Fibroblast of skin of left quadriceps (primary cell): ENCODE measurements at places on chromosomes 7 and 10.

GRCh38 chr7:105277341-105277740 is 111.4 kb downstream of the SRPK2 start:
- no peak for DNase-seq

DNA sequence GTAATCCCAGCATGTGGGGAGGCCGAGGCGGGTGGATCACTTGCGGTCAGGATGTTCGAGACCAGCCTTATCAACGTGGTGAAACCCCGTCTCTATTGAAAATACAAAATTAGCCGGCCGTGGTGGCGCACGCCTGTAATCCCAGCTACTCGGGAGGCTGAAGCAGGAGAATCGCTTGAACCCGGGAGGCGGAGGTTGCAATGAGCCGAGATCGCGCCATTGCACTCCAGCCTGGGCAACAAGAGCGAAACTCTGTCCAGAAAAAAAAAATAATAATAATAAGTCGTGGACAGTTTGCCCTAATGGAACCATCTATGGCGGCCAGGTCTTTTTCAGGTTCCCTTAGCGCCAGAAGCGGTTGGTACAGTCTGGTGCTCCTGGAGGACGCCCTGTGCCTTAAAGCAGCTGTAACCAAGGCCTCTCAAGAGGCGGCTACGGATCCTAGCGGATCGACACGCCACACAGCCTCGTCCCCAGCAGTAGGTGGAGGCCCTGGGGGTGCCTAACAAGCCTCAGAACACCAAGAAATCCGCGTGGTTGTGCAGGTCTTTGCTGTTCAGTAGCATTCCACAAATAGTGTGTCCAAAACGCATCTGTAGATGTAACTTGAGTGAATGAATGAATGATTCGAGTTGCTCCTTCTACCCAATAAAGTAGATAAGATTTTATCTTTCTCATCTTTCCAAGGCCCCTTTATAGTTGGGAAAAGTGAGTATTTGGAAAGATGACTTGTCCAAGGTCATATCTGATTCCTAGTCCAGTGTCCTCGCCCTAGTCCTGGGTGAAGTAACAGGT is 982 bp downstream of the PGAM1 start:
- no peak for DNase-seq

DNA sequence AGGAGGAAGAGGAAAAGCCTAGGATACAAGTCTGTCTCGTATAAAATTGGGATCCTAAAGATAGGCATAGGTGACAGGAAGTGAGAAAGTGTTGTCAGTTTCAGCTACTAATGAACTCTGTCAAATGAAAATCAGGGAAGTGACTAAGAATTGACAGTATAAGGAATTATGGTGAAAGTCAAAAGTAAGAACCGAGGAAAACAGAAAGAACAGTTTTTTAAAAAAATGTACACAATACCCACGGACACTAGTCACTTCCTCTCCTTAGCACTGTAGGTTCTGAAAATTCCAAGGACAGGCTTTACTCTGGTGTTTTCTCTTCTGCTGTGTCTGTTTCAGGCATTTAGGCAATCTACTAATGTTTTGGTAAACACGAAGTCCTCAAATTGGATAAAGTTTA is 42.3 kb downstream of the ATAD1 start:
- no peak for DNase-seq

DNA sequence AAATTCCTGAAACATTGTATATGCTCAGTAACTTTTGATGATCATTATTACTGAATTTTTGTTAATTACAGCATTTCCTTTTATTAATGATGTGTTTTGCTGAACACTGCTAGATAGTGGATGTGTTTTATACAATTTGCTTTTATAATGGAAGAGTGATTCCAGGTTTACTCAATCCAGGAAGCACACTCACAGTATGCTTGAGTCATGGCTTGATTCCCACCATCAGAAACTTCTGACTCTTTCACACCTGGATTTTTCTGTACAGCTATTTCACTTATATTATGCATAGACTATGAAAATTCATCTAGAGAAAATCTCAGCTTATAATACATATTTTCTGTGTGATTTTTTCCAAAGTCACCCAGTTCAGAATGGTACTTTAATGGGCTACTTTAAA is 1040.9 kb downstream of the GRM8 start:
- DNase-seq = no peak

- no peak for DNase-seq
Measured at GRCh38 chr7:108012499-108013430, 9.8 kb upstream of the LAMB1 start.

DNA sequence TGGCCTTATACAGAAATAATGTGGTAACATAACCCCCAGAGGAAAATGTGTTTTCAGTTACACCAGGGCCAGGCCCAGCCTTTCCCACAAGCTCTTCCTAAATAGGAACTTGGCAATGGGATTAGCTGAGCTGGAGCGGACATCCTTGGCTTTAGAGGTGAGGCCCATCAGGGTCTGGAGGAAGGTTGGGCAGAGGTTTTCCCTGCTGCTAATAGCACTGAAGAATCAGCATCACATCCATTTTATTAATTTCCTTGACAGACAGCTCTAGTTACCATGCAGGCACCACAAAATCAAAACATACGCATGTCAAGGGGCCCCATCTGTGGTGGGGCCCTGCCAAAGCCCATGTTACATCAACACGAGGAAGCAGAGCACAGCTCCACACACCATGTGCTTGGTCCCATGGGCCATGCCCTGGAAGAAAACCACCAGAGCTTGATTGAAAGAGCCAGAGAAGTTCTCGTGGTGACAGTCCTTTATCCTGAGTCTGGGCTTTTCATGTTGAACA is 566.6 kb downstream of the KCNMA1 start:
- no peak for DNase-seq

DNA sequence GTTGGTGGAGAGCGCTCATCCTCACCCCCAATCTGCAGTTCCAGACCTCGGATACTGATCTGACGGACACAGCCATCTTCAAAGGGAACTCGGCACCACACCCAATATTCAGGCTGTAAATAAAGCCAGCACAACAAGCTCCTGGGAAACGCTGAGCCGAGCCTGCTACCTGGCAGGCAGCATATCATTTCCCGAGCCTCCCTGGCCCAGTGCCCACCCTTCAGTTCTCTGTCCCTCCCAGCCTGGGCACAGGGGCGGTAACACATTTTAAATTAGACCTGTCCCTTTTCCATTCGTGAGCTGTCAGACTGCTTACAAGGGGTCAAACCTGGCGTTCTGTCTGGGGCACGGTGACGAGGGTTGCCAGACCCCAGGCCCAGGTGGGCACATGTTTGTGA is 250.5 kb downstream of the ARHGAP12 start:
- DNase-seq = no peak

GRCh38 chr7:41007351-41007751 is 695.5 kb downstream of the INHBA start:
- DNase-seq = peak; percentile 20

- no peak for DNase-seq
Measured at GRCh38 chr7:19051767-19052375, 65.6 kb downstream of the TWIST1 start.

- no peak for DNase-seq
Measured at GRCh38 chr10:29249018-29249417, 39.9 kb upstream of the LYZL1 start.

GRCh38 chr7:33334349-33334748 is 205.0 kb downstream of the BBS9 start:
- DNase-seq = peak; percentile 2

DNA sequence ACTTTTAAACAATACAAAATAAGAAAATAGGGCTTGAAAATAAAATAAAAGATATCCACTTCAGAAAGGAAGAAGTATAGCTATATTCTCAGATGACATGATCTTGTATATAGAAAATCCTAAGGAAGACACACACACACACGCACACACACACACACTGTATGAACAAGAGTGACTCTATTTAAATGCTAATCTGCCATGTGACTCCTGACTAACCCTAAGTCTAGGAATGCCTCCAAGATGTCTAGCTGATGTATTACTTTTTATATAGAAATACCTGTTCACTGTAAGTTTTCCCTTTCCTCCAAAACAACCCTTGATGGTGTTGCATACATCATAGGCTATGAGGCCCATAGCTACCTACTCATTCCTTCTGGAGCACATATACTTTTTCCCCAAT is 173.1 kb upstream of the LRRTM3 start:
- no peak for DNase-seq

- DNase-seq = no peak
Measured at GRCh38 chr10:97823734-97824133, 25.9 kb upstream of the GOLGA7B start.

- no peak for DNase-seq
Measured at GRCh38 chr10:30894221-30894620, 137.4 kb downstream of the ZNF438 start.

GRCh38 chr10:110813743-110814472 is 57.8 kb upstream of the PDCD4 start:
- DNase-seq = no peak

- no peak for DNase-seq
Measured at GRCh38 chr7:74489997-74490945, 36.6 kb downstream of the GTF2IRD1 start.

GRCh38 chr10:20288060-20288459 is 471.8 kb downstream of the PLXDC2 start:
- DNase-seq = no peak

GRCh38 chr7:94426980-94427875 is 32.5 kb downstream of the COL1A2 start:
- no peak for DNase-seq

- no peak for DNase-seq
Measured at GRCh38 chr7:137882806-137883205, 36.0 kb upstream of the DGKI start.

DNA sequence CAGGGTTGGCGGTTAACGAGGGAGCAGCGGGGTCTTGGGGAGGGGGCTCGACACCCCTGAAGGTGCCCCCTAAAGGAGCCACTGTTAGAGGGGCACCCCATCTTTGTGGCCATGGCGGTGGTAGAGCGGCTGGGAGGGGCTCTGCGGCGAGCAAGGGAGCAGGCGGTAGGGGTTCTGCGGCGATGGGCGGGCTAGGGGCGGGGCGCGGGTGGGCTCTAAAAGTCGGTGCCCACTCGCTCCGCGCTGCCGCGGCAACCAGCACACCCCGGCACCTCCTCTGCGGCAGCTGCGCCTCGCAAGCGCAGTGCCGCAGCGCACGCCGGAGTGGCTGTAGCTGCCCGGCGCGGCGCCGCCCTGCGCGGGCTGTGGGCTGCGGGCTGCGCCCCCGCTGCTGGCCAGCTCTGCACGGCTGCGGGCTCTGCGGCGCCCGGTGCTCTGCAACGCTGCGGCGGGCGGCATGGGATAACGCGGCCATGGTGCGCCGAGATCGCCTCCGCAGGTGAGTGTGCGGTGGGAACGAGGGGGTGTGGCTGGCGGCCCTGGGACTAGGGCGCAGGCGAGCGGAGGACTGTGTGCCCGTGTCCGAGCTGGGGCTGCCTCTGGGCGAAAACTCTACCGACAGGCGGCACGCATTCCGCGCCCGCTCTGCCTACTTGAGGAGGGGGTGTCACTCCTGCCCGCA is at the start of gene MEST:
MEST (plus strand) TSS at position 245 of the 682 bp plus-strand sequence; CDS start at position 474, 229 bp downstream.
- DNase-seq = peak; percentile 22

DNA sequence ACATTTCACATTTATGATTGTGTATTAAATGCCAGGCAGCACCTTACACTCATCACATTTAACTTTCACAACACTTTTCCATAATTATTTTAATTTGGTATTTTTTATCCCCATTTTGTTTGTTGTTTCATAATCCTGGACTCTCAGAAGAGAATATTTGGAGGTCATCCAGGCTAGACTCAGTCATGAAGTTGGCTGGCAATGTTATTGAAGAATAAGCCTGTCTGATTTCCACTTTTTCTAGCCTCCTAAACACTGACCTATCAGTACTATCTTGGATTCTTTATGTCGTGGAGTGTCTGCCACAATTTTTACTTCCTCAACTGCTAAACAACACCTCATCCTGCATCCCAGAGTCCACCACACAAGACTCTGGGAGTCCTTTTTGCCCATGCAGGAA is 372.3 kb upstream of the NRP1 start:
- no peak for DNase-seq

DNA sequence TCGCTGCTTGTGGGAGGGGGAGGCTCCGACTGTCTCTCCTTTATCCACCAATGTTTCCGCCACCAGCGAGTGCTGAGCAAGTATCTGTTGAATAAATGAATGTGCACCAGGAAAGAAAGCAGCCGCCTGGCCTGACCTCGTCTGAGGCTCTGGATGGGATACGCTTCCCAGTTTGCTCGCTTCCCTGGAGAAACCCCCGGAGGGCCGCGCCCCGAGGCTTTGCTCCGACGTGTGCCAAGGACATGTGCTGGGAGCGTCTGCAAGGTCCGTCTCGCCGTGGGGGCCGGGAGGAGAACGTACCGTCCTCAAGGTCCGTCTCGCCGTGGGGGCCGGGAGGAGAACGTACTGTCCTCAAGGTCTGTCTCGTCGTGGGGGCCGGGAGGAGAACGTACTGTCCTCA is 536.4 kb downstream of the DNAJB6 start:
- DNase-seq = no peak

- no peak for DNase-seq
Measured at GRCh38 chr7:477626-478220, 41.9 kb downstream of the PDGFA start.

DNA sequence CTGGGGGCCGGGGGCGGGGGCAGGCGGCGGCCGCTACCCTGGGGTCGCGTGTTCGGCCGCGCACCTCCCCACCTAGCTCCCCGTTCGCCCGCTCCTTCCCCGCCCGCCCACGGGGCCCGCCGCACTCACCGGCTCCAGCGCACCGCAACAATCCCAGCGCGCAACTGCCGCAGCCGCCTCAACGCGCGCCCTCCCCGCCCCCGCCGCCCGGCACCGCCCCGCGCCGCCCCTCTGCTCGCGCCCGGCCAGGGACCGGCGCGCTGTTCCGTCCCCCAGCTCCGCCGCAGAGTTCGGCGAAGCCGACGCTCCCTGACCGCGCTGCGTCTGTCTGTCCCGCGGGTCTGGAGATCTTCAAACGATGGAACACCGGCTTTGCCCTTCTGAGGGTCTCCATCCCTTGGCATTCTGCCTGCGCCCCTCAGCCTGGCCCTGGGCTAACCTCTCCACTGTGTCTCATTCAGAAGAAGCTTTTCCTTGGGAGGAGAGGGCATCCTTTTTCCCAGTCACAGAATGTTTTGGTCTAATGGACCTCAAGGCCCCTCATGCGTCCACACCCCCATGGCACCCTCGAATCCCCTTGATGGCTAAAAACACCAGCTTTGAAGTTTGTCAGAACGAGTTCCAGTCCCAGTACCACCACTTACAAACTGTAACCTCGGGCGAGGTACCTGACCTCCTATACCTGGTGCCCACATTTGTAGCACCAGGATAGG is at the start of gene NT5C2:
NT5C2 (minus strand) TSS at position 166 of the 713 bp plus-strand sequence. CDS start 18,314 bp downstream, outside the sequence.
- peak; percentile 42 for DNase-seq

GRCh38 chr10:6300106-6300783 is 97.5 kb downstream of the PFKFB3 start:
- peak; percentile 44 for DNase-seq
